ENCODE measurements at places on chromosomes 5 and 9. TPM values are rescaled to one million over a fixed set of nuclear protein-coding genes. Genes with fewer than 3 reads are reported as not detected.

The ADAMTS13 gene
- total RNA-seq = 6.1 TPM

The CCDC69 gene
- 2.4 TPM for total RNA-seq

The ADAMTSL1 gene
- total RNA-seq = 31.5 TPM

GRCh38 chr5:100780376-100780870 lies 122.7 kb downstream of the ST8SIA4 start:
- no peaks in the 10 kb centered on the region for H3K36me3 ChIP-seq
- no peak for DNase-seq
- no peak overlapping the region for H3K4me3 ChIP-seq
- no peaks in the 10 kb centered on the region for H3K4me1 ChIP-seq
- no peaks in the 10 kb centered on the region for H3K27me3 ChIP-seq

The SLC2A8 gene
- 20.8 TPM for total RNA-seq
